Right lobe of liver (tissue), 6 donors: ENCODE measurements at places on chromosomes 5 and 9. TPM values are rescaled to one million over a fixed set of nuclear protein-coding genes. Genes with fewer than 3 reads are reported as not detected.

DNA sequence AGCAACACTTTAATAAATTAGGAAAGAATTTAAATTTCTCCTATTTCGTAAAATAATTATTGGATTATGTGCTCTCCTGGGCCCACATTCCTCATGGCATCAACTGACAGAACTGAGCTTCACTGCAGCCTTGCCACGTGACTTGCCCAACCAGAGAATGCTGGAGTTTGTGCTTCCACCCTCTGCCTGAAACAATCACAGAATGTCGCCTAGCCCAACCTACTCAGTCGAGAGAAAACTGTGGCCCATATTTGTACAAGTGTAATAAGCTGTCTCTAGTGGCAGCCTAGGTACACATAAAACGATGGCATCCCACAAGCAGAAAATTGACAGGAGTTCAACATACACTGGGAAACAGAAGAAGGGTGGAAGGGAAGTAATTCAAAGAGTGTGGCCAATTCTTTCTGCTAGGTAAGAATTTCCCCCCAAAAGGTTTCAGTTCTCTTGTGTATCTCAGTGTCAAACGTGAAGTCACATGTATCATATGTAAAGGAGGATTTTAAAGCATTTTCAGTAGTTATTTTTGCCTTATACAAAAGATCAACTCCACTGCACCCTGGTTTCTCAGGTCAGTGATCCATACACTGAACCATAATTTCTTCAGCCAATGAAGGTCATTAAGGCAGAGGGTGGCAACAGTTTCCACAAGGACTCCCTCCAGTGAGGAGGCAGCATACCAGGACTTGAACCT is 41.7 kb downstream of the ZNF608 start:
- no peak for DNase-seq
- no peak overlapping the region for H3K4me3 ChIP-seq
- no peaks in the 10 kb centered on the region for H3K27me3 ChIP-seq
- no peaks in the 10 kb centered on the region for H3K4me1 ChIP-seq
- no peaks in the 10 kb centered on the region for H3K36me3 ChIP-seq

GRCh38 chr5:57174890-57175510 is 1.1 kb downstream of the GPBP1 start:
- DNase-seq: no peak
- H3K4me1 ChIP-seq: peaks cover 21% of the 10 kb centered on the region
- H3K36me3 ChIP-seq: no peaks in the 10 kb centered on the region
- peak overlapping the region; percentile 89 for H3K4me3 ChIP-seq

GRCh38 chr9:17636349-17636748 is 57.5 kb downstream of the SH3GL2 start:
- no peak overlapping the region for H3K27ac ChIP-seq
- no peaks in the 10 kb centered on the region for H3K4me1 ChIP-seq
- no peaks in the 10 kb centered on the region for H3K36me3 ChIP-seq
- no peak for DNase-seq

DNA sequence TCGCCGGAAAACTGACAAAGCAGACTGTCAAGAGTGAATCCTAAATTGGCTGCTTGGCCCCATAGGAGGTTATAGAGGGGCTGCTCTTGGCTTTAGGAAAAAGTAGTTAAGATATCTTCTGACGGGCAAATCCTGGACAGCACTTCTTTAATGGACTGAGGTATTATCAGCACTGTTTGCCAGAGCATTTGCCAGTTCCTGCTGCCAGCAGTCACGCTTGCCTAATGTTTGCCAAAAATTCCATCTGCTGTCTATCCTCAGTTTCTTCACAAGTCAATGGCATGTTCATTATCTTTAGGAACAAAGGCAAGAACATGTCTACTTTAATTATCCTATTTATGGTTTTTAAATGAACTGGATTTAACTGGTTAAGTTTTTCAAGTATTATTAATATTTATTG is 25.8 kb upstream of the SREK1 start:
- H3K4me3 ChIP-seq: no peak overlapping the region
- no peaks in the 10 kb centered on the region for H3K4me1 ChIP-seq
- no peak overlapping the region for H3K27ac ChIP-seq
- no peaks in the 10 kb centered on the region for H3K36me3 ChIP-seq

DNA sequence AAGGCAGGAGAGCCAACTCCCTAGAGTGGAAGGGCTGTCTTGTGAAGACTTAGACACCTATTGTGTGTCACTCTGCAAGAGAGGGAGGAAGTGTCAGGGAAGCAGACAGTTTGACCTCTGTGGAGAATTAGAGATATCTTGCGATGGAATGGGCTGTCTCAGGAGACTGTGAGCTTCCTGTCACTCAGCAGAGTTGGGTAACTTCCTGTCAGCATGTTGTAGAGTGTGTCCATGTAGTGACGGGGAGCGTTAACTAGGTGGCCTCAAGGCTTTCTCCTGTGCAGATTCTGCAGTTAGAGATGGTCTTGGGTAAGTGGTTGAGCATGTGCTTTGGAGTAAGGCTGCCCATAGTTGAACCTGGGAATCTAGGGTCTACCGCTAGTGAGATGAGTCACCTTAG is 136.5 kb downstream of the KIF4B start:
- no peaks in the 10 kb centered on the region for H3K4me1 ChIP-seq
- no peak overlapping the region for H3K4me3 ChIP-seq
- DNase-seq: no peak
- no peaks in the 10 kb centered on the region for H3K36me3 ChIP-seq
- H3K27me3 ChIP-seq: no peaks in the 10 kb centered on the region
- no peak overlapping the region for H3K27ac ChIP-seq

- no peaks in the 10 kb centered on the region for H3K4me1 ChIP-seq
- H3K4me3 ChIP-seq: no peak overlapping the region
- no peaks in the 10 kb centered on the region for H3K36me3 ChIP-seq
- no peak overlapping the region for H3K27ac ChIP-seq
- DNase-seq: no peak
- H3K27me3 ChIP-seq: no peaks in the 10 kb centered on the region
These were observed 139.6 kb downstream of the ZCCHC7 start for GRCh38 chr9:37259951-37260350.

DNA sequence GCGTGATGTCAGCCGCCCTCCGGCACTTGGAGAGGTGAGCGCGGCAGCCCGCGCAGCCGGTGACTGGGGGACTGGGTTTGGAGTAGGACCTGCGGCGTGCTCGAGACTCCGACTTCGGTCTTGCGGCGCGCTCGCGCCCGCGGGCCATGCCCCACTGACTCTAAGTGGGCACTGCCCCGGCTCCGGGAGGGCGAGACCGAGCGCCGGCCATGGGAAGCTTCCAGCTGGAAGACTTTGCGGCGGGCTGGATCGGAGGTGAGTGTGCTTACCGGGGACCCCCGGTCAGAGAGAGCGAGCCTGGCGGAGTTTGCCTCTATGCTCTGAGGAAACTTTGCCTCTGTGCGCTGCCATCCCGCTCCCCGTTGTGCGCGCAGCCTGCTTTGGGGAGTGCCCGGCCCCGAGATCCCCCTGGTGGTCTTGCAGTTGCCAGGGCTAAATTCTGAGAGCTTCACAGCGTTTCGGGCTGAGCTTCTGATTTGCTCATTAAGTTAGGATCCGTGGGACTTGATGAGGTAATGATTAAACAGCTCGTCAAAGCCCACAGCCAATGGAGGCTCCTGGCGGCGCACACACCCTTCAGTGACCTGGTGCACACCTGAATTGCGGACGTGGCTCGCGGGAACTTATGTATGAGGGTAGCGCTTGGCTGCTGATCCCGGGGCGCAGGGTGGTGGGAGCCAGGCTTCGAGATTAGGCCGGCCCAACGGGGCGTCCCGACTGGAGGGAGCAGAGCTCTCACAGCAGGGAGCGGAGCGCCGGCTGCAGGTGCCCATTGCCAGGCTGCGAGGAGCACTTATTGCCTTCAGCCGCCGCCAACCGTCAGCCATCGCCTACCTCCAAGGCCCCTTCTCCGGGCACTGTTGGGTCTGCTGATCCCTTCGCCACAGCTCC is at the start of gene SLC25A48:
SLC25A48 (plus strand) TSS at position 25 of the 891 bp plus-strand sequence; CDS start at position 210, 185 bp downstream.
- no peaks in the 10 kb centered on the region for H3K27me3 ChIP-seq
- peak within 1 kb of the TSS; percentile 54 for H3K4me3 ChIP-seq
- peak within 1 kb of the TSS; percentile 69 for H3K27ac ChIP-seq
- no peaks in the 10 kb centered on the region for H3K4me1 ChIP-seq
- DNase-seq: peak; percentile 80

DNA sequence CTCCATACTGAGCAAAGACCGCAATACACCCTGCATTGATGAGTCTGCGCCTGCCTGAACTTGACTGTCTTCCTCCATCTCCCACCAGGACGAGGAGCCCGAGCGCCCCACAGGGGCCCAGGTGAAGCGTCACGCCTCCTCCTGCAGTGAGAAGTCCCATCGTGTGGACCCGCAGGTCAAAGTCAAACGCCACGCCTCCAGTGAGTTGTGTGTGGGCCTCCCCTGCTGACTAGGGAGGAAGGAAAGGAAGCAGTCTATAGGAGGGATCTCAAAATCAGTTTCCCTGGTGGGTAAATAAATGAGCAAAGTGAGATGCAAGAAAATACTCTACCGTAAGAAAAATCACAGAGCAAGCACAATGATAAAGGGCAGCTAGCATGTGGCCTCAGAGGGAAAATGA is 22.8 kb upstream of the GRPEL2 start:
- H3K4me3 ChIP-seq: no peak overlapping the region
- no peak overlapping the region for H3K27ac ChIP-seq
- no peaks in the 10 kb centered on the region for H3K27me3 ChIP-seq
- H3K36me3 ChIP-seq: no peaks in the 10 kb centered on the region
- H3K4me1 ChIP-seq: peaks cover 6% of the 10 kb centered on the region

GRCh38 chr5:107875833-107876232 is 205.1 kb upstream of the EFNA5 start:
- no peak for DNase-seq
- no peaks in the 10 kb centered on the region for H3K27me3 ChIP-seq
- no peaks in the 10 kb centered on the region for H3K4me1 ChIP-seq
- H3K4me3 ChIP-seq: no peak overlapping the region
- H3K27ac ChIP-seq: no peak overlapping the region

DNA sequence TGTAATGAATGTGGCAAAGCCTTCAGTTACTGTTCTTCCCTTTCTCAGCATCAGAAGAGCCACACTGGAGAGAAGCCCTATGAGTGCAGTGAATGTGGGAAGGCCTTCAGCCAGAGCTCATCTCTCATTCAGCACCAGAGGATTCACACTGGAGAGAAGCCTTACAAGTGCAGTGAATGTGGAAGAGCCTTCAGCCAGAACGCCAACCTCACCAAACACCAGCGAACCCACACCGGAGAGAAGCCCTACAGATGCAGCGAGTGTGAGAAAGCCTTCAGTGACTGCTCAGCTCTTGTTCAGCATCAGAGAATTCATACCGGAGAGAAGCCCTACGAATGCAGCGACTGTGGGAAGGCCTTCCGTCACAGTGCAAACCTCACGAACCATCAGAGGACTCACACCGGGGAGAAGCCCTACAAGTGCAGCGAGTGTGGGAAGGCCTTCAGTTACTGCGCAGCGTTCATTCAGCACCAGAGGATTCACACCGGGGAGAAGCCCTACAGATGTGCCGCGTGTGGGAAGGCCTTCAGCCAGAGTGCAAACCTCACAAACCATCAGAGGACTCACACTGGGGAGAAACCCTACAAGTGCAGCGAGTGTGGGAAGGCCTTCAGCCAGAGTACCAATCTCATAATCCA is 6.8 kb downstream of the RPL12 start:
- peaks cover 24% of the 10 kb centered on the region for H3K4me1 ChIP-seq
- no peak for DNase-seq
- no peak overlapping the region for H3K27ac ChIP-seq
- no peaks in the 10 kb centered on the region for H3K27me3 ChIP-seq
- H3K4me3 ChIP-seq: no peak overlapping the region

DNA sequence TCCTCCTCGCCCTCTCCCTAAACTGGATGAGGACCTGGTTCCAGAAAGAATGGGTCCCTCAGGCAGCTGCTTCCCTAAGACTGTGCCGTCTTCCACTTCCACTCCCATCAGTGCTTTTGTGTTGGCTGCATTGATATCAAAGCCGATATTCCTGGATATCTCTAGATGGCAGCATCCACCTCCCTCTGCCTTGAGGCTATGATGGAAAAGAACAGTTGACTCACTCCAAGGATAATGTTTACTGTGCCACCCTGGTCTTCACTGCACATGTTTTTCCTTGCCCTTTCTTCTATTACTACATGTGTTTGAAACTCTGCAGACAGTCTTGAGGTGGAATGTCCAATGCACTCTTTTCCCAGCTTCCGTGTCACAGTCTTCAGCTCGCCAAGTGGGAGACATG is 211.6 kb downstream of the MAST4 start:
- no peak for DNase-seq
- H3K27me3 ChIP-seq: no peaks in the 10 kb centered on the region
- no peaks in the 10 kb centered on the region for H3K36me3 ChIP-seq
- H3K4me1 ChIP-seq: no peaks in the 10 kb centered on the region
- no peak overlapping the region for H3K4me3 ChIP-seq

DNA sequence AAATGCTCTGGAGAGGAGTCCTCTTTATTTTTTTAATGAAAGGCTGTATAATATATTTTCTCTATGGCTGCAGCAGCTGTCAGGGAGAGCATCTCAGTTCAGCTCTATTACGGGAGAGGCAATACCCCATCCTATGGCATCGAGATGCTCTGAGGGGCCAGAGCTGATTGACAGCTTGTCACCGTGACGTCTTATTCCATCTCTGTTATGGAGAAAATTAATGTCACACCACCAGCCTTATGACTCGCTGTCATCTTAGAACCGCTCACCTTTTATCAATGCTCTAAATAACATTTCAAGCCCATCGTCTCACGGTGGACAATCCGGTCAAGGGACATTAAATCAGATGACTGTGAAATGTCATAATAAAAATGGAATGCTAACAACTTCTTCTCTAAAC is 273.5 kb downstream of the SLF1 start:
- no peak overlapping the region for H3K27ac ChIP-seq
- no peaks in the 10 kb centered on the region for H3K4me1 ChIP-seq
- H3K4me3 ChIP-seq: no peak overlapping the region
- no peaks in the 10 kb centered on the region for H3K36me3 ChIP-seq
- no peaks in the 10 kb centered on the region for H3K27me3 ChIP-seq

DNA sequence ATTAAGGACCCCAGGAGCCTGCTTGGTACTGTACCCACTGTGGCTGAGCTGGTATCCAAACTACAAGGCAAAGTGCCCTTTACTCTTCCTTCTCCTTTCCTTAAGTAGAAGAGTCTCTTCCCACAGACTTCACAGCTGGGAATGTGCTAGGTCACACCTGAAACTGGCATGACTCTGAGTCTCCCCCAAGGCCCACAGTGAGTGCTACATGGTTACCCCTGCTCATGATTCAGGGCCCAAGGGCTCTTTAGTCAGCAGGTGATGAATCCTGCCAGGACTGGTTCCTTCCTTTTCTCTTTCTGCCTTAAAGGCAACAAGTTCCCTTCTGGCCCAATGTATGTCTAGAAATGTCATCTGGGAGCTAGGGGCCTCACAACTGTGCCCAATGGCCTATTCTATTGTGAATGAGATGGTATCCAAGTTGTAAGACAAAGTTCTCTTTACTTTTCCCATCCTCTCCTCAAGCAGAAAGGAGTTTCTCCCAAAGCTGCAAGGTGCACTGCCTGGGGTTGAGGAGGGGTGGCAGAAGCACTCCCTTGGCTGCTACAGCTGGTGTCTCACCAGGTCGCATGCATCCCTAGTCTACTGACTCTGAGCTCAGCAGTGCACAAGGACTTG is 134.4 kb downstream of the TMEM38B start:
- H3K4me3 ChIP-seq: no peak overlapping the region
- no peaks in the 10 kb centered on the region for H3K4me1 ChIP-seq
- DNase-seq: no peak
- H3K36me3 ChIP-seq: peaks cover 1% of the 10 kb centered on the region
- H3K27me3 ChIP-seq: no peaks in the 10 kb centered on the region

- no peaks in the 10 kb centered on the region for H3K36me3 ChIP-seq
- H3K4me3 ChIP-seq: no peak overlapping the region
- H3K27ac ChIP-seq: no peak overlapping the region
These were observed 53.9 kb upstream of the TNFAIP8 start for GRCh38 chr5:119301906-119302305.

Gene ADAMTSL2
- 23.0 TPM for total RNA-seq

Gene GRM6
- not detected for total RNA-seq

Gene PCSK5
- total RNA-seq: 1.6 TPM

Gene SYK
- 3.1 TPM for total RNA-seq

Gene SLC22A4
- total RNA-seq: 0.35 TPM
